ENCODE measurements at places on chromosomes 2 and 18. TPM values are rescaled to one million over a fixed set of nuclear protein-coding genes. Genes with fewer than 3 reads are reported as not detected.

GRCh38 chr2:191360918-191361317 lies 115.7 kb downstream of the MYO1B start:
- DNase-seq, result no peak

DNA sequence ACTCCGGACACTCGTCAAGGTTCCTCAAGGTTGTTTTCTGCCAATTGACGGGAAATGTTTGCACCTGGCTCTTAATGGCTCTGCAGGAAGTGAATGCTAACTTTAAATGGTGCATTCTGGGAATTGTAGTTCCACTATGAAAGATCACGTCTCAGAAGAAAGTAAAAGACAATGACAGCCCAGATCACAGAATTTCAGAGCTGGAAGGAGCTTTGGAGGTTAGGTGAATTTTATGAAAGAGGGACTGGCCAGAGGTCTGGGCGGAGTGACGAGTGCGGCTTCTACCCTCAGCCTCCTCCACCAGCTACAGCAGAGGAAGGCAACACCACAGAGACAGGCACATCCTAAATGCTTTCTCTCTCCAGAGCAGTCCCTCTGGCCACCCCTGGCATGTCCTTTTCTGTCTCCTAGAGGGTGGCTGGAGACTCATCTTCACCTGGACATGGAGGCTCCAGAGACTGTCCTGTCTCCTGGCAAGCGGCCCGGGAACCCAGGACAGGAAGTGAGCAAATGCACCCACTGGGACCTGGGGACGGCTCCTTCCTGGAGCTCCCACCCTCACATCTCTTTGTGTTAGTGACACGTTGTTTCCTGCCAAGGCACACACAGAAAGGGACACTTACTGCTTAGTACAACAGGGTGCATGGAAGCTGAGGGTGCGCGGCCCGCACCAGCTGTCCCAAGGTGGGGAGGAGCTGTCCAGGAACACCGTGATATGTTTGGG lies 19.4 kb downstream of the THAP4 start:
- DNase-seq, result no peak

GRCh38 chr2:206968134-206969086 lies 29.1 kb downstream of the CPO start:
- DNase-seq, result no peak

GRCh38 chr2:82478641-82479040 lies 1980.4 kb downstream of the SUCLG1 start:
- no peak for DNase-seq

Gene FAM124B
- not detected for total RNA-seq

DNA sequence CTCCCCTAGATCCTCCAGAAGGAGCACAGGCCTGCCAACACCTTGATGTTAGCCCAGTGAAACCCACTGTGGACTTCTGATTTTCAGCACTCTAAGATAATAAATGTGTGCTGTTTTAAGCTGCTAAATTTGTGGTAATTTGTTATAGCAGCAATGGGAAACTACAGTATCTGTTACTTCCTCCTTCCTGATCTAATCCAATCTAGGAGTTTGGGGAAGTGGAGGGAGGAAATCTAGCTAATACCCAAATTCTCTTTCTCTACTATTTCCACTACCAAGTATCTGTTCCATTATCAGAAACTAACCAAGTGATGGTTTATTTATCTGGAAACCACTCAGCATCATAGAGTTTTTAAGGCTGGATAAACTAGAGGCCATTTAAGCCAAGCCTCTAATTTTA lies 64.9 kb downstream of the AFF3 start:
- no peak for DNase-seq

- DNase-seq, result no peak
Observed at GRCh38 chr2:217593732-217594131, 409.1 kb downstream of the TNS1 start.

- DNase-seq, result no peak
Observed at GRCh38 chr2:56534321-56534720, 350.5 kb downstream of the CCDC85A start.

Gene IL1RL1
- total RNA-seq, result 0.22 TPM

- no peak for DNase-seq
Observed at GRCh38 chr2:4412637-4413187, 709.3 kb downstream of the DCDC2C start.

DNA sequence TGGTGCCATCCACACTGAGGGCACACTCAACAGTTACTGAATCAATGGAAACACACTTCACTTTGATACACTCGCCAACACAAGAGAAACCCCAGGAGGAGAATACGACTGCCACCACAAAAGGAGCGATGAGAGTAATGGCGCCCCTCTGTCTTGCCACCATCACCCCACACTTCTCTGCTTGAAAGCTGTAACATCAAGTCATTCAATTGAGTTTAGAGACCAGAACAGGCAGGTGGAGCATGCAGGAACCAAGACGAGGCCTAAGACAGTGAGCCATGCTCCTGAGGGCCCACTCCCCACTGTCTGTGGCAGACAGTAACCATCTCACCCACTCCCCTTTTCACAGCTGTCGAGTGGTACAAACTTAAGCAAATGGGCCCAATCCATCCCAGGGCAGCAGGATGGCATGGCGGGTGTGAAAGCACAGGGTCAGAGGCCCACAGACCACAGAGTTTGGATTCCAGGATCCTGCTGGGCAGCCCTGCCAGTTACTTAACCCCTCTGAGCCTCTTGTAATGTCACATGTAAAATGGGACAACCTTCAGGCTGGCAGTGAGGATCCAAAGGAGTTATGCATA lies 101.9 kb downstream of the TNS1 start:
- DNase-seq, result no peak

DNA sequence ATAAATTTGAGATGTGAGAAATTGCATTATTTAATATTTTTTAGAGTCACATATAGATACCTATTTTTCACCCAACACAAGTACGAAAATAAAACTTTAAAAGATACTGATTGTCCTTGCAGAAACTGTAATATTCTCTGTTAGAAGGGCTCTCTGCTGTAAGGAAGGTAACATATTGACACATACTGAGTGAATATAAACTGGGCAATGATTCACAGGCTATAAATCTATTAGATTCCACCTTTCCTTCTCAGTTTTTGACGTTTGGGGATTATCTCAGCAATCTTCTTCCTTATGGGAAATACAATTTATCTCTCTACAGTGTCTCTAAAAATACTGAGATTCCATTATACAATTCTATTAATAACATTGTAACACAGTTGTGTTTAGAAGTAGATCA lies 229.1 kb upstream of the MAP2 start:
- DNase-seq, result no peak

Gene GAL3ST2
- total RNA-seq, result not detected

GRCh38 chr2:118971245-118972122 lies 29.5 kb downstream of the MARCO start:
- no peak for DNase-seq

DNA sequence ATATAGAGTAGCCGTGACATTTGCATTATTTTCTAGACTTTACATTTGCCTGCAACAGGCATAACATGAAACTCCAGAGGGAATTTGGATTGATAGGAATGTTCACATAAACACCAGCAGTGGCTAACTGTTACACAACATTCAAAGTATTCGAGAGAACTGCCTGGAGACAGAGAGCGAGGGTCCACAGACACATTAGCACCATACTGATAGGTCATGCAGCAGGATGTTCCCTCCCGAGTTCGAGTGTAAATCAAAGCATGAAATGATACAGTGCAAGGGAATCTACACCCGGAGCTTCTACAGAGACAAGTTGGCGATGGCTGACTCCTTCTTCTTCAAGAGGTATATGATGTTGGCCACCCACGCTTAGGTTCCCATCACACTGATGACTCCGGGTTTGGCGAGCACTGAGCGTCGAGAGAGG lies 89.5 kb downstream of the COL6A3 start:
- no peak for DNase-seq

Gene PARD6G
- total RNA-seq, result 0.48 TPM

GRCh38 chr2:101386599-101387150 lies 628 bp downstream of the CREG2 start:
- DNase-seq, result no peak

GRCh38 chr18:26383454-26384270 lies 157.4 kb downstream of the TAF4B start:
- peak; percentile 13 for DNase-seq

DNA sequence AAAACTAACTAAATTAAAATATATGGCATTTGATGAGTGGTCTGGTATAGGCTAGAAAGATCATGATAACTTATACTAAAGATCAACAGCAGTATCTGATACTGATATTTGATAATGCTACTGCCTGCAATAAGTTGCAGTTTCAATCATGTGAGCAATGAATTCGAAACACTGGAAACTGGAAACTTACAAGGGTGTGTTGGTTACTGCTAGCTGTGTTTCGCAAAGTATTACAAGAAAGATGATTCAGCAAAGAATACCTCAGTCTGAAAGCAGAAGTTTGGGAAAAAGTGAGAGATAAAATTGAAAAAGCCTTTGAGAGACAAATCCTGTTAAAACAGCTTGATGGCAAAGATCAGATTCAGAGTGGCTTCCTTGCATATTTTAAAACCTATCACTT lies 294.5 kb downstream of the CCDC178 start:
- DNase-seq, result no peak

DNA sequence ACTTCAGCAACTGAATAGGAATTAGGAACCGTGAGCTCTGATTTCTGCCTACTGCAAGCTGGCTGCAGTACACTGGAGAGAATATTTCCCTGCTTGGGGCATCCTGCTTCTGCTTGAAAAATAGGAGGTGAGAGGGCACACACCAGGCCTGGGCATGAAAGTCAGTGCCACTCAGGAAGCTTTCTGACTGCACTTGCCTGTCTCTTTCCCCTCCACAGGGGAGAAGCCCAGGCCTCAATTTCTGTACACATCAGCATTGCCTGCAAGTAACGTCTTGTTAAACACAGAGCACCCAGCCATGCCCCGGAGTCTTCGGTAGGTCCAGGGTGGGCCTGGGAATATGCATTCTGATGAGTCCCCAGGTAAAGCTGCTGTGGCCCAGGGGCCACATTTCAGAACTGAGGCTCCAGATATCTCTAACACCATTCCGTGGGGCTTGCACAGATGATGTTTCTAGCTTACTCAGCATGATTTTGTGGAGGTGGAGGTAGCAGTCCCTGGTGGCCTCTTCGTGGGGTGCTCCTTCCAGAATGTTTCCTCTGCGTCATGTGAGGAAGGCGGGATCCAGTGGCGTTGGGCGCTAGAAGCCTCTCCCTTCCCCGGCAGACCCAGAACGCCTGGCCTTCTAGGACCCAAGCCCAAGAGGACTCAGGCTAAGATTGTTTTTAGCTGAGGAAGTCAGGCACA lies 114.1 kb downstream of the ZBTB7C start:
- no peak for DNase-seq

- no peak for DNase-seq
Observed at GRCh38 chr2:229591611-229592010, 122.7 kb downstream of the DNER start.

Gene IKZF2
- total RNA-seq, result 10.0 TPM

GRCh38 chr2:69386360-69386759 lies 667 bp downstream of the GFPT1 start:
- no peak for DNase-seq

- DNase-seq, result no peak
Observed at GRCh38 chr2:52335727-52336126, 1303.8 kb upstream of the NRXN1 start.

Gene RND3
- not detected for total RNA-seq

- no peak for DNase-seq
Observed at GRCh38 chr2:101025561-101025960, 23.5 kb downstream of the RPL31 start.

DNA sequence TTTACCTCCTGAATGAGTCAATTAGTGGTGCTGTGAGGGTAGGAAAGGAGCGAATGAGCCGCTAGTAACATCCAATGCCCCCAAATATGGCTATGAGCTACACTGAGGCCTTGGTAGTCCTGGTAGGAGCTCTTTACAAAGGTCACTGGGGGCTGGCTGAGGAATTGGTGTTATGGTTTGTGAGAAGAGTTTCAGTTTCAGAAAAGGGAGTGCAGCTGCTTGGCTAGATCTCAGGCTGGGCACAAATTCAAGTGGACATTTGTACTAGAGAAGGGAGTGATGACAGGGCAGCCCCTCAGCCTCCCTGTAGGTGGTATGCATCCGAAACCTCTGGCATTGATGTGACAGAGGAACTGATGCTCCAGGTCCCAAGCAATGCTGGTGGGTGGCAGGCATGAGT lies 13.9 kb upstream of the PAIP2B start:
- DNase-seq, result no peak

GRCh38 chr2:135785032-135785431 lies 43.4 kb downstream of the UBXN4 start:
- no peak for DNase-seq

DNA sequence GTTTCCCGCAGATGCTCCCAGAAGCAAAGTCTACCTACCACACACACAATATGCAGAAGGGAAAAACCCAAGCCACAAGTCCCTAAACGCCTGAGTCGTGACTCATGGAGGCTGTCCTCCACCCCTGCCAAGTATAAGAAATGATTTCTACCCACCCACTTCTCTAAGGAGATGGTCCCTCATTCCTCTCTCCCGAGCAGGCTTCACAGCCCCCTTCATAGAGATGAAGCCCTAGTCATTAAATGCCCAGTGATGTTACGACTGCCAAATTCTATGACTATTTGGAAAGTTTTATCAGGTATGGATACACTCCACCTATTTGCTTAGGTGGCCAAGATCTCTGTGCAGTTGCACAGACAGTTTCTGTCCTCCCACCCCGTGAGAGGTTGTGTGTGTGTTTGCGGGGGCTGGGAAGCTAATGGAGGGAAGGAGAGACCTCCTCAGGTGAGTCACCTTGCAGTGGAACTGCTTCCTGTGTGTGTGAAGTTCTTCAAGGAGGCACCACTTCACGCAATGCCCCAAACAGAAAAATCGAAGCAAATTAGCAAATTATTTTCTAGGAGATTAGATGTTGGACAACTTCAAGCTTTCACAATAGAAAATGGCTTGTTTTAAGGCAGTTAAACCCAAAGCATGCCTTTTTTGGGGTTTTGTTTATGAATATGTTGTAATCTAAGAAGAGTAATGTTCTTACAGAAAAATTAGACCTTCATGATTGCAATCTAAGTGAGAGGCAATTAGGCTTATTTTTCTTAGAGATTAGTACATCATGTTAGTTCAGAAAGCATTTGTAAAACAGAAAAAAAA lies 175.2 kb downstream of the TGIF1 start:
- DNase-seq, result peak; percentile 28

DNA sequence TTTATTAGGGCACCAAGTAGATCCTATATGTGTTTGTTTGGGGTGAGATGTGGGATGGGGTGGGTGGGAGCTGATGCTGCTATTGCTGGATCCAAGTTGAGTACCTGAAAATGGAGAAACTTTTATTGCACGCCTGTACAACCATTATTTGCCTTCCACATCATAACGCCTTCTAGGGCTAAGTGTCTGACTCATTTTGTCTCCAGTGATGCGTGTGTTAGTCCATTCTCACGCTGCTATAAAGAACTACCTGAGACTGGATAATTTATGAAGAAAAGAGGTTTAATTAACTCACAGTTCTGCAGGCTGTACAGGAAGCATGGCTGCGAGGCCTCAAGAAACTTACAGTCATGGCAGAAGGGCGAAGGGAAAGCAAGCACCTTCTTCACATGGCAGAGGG lies 58.2 kb downstream of the KDM3A start:
- DNase-seq, result no peak
